Activated naive CD8-positive, alpha-beta T cell treated with anti-CD3 and anti-CD28 coated beads, Interleukin-2, amount 50 U/mL, for 24 hours (primary cell): ENCODE measurements at places on chromosomes 7 and 10.
A peak's percentile ranks its signal among the peaks of the same experiment; 100 is the strongest.

- no peak for DNase-seq
Measured at GRCh38 chr10:122258136-122259074, 12.7 kb upstream of the BTBD16 start.

DNA sequence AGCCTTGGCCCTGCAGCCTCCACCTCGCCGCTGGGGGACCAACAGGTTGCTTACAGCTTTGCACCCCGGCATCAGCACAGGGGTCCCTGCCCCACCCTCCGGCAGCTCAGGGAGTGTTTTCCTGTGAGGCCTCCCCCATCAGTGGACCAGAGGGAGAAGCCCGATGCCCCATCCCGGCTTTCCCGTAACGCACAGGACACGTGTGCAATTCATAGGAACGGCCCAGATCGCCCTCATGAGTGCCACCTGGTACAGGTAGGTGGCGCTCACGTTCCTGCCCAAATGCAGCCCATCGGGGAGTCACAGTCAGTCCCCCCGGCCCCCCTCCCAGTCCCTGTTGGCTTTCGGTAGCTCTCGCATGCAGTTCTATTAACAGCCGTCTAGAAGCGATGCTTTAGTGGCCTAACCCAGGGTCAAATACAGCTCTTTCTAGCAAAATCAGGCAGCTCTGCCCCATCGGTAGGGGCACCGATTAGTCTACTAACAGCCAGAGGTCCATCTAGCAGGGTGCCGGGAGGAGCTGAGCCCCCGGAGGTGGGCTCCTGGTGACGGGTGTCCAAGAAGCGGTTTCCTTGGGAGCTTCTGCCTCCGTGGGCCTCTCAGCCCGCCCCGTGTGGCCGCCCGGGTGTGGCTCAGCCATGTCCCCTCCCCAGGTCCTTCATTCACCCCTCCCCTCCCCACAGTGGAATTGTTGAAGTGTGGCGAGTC is 48.4 kb upstream of the GTF2IRD1 start:
- DNase-seq: peak; percentile 12

DNA sequence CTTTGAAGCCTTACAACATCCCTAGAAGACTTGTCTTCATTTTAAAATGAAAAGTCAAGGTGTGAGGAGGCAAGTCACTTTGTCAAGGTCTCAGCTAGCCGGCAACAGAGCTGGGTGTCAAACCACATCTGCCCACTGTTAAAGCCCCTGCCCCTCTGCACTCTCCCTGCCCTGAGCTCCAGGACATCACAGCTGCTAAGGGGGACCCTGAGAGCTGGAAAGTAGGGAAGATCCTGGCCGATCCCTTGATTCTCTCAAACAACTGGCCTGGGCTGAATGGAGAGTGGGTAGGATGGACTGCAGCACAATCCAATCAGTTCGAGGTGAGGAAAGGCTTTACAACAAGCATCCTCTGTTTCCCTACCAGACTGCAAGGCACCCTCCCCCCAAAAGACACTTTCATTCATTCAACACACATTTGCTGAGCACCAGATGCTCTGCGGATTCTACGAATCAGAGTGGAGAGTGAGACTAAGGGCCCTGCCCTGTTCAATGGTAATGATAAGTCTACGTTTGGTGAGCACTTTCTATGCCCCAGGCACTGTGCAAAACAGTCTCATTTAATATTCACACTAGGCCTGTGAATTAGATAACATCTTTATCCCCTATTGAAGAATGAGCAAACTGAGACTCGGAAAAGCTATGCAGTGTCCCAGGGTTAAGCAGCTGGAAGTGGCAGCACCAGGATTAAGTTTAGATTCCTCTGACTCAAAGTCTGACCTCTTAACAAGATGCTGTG is 148.1 kb downstream of the HERPUD2 start:
- DNase-seq: no peak

GRCh38 chr10:13722747-13723653 is 136.2 kb downstream of the PRPF18 start:
- DNase-seq: no peak

- DNase-seq: no peak
Measured at GRCh38 chr7:79334334-79334733, 119.1 kb downstream of the MAGI2 start.

DNA sequence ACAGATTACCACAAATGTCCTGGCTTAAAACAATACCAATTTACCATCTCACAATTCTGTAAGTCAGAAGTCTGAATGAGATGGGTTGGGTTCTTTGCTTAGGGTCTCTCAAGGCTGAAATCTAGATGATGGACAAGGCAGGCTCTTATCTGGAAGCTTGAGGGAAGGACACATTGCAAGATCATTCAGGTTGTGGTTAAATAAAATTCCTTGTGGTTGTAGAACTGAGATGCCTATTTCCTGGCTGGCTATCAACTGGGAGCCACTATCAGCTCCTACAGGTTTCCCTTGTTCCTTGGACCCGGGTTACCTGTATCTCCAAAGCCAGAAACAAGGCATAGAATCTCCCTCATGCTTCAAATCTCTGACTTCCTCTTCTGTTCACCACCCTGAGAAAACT is 148.4 kb downstream of the MDFIC start:
- DNase-seq: no peak

DNA sequence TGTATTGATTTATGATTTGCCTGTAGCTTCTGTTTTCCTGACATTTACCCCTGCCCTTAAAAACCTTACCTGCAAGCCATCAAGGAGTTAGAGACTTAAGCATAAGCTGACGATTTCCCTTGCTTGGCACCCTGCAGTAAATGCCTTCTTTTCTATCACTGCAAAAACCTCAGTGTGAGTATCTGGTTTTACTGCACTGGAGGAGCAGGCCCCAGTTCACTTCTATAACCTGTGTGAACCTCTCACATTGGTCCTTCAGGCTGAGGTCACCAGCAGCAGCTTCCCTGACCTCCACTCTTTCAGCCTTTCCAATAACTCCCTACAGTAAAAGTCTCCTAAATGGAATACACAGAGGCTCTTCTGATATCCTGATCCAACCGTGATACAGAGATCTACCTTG is 30.5 kb downstream of the NUP42 start:
- DNase-seq: no peak

GRCh38 chr7:92625617-92626016 is 35.4 kb upstream of the FAM133B start:
- no peak for DNase-seq

DNA sequence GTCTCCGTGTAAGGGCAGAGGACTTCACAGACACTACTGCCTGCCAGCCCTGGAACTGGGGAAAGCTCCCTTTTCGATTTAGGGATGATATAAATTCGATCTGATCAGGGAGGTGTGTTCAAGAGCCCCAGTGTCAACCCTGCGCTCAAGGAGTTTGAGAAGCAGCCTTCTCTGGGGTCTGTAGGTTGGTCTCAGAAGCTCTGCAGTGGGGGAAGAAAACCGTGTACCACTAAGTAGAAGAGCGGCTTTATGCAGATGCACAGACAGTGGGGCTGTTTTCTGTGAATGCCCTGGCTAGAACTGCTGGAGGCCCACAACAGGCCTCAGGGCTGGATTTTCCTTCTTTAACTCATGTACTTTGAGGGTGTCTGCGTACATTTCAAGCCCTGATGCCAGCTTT is 6.3 kb upstream of the TBX20 start:
- DNase-seq: no peak

DNA sequence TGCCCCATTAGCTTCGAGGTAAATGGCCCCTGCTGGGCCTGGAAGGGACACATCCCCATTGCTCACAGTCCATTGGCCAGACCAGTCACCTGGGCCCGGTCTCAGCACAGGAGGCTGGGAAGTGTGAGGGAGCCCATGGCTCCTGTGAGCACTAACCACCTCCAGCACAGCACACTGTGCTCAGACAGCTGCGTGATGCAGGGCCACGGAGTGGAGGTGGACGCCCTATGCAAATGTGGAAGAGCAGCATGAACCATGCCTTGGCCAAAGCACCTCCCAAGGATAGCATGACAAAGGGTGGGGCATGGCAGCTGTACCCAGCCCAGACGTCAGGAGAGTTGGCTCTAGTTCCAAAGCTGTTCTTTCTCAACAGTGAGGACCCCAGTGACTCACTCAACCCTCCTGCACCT is 120.1 kb upstream of the ZMIZ1 start:
- DNase-seq: no peak
